AG20443 (cell line): ENCODE measurements at places on chromosomes 6 and 20.

DNA sequence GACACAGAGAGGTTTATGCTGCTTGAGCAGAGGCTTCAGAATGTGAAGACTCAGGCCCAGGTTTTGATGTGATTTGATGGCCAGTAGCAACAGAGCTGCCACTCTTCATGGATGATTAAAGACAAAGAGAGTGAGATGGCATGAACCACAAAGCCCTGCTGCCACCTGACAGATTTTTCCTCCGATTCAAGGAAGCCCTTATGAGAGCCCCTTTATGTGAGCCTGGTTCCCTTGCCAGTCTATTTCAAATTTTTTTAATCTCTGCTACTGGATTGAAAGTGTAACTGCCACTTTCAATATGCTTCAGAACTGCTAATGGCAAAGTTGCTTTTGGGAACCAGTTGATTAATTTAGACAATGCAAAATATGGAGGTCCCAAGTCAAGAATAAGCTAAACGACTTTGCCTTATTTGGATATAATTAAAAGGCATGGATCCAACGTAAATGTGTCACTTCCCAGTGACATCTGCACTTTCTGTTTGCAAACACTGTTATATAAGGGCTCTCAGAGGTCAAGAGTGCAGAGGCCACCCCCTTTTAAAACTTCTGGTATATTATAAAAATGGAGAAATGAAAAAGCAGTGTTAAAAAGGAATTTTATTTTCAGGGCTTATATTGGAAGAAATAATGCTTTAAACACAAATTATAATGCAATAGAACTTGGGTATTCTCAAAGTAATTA, 238.9 kb upstream of the FLRT3 start:
- no peak for DNase-seq

- DNase-seq = no peak
Measured at GRCh38 chr6:131758920-131759319, 48.1 kb upstream of the CTAGE9 start.

GRCh38 chr6:25290306-25291060, 11.3 kb downstream of the CARMIL1 start:
- DNase-seq = no peak

DNA sequence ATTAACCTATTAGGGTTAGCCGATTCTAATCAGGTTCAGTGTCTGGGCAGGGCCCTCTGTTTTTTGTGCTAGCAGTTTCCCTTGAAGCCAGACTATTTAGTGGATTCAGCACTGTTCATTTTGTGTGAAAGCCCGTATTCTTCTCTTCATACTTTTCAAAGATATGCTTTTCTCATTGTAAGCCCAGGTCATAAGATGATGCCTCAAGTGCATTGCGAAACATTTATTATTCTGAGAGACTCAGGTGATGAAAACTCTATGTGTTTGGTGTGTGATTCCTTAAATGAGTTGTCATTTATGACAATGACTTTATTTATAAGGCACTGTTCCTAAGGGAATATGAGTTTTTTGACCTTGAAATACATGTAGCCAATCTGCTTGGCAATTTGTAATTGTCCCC, 851.0 kb upstream of the FLRT3 start:
- DNase-seq = no peak

- no peak for DNase-seq
Measured at GRCh38 chr6:50102676-50103075, 52.9 kb upstream of the DEFB112 start.

DNA sequence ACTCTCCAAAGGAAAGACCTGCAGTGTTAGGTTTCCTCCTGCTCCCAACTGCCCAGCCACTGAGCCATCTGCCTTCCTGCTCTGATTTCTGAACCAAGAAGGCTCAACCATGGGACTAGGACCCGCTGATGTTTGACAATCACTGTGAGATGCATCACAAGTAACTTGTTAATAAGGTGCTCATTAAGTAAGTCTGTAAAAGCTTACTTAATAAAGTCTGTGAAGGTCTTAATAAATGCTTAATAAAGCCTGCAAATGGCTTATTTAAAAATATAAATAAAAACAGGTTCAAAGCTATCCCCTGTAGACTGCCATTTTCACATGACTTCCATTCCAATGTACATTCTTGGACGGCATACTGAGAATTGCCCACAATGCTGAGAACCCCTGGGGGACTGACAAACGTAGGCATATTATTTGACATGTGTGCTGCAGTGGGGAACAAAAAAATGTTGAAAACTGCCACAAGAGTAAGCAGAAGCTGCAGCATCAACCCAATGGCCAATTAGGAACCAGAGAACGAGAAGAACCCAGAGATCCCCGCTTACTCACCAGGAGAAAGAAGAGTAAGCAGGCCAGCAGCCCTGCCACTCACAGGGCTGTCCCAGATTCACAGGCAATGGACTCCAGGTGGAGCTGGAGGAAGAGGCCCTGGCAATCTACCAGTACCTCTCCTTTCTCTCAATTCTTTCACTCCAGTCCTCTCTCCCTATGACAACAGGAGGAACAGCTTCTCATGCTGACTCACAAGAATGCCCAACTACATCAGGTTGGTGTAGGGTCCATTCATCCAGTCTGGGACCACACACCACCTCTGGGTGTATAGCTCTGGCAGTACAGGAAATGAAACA, 19.5 kb downstream of the KIF13A start:
- DNase-seq = no peak

- no peak for DNase-seq
Measured at GRCh38 chr20:5172167-5172601, 45.4 kb downstream of the CDS2 start.

DNA sequence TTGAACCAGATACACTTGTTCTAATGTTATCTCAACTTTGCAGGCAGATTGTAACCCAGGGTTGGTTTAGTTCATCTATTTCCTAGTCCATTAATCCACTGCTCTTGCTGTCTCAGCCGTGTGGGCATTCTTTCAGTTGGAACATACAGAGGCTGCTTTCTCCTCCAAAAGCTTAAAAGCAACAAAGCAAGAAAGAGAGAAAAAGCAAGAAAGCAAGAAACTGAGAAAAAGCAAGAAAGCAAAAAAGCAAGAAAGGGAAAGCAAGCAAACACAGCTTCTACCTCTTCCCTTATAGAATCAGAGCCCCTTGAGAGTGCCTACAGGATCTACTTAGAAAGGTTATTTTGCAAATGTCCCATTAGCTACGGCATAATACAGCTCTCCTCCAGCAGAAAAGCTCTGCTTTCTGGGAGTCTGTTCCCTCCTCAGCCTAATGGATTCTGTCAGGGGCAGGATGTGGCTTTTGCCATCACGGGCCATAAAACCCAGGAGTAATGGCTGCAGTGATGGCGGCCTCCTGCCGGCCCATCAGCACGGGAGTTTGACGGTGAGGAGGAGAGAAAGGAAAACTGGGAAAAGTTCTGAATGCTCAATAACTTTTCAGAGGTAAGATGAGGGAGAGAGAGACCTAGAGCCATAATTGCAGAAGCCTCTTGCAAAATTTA, 156.8 kb upstream of the JARID2 start:
- DNase-seq = no peak

- no peak for DNase-seq
Measured at GRCh38 chr20:61611401-61612180, 359.5 kb downstream of the CDH4 start.

DNA sequence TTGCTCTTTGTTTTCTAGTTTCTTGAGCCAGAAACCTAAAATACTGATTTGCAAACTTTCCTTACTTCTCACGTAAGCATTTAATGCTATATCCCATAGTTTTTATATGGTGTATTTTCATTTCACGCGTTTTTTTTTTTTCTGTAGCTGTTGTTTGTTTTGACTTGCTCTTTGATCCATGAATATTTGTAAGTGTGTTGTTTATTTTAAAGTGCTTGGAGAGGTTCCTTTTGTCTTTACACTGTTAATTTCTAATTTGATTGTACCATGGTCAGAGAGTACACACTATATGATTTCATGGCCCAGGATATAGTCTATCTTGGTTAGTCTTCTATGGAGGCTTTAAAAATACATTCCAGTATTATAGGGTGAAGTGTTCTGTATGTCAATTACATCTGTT, 84.8 kb upstream of the RNF217 start:
- DNase-seq = no peak

GRCh38 chr6:47801984-47802383, 20.2 kb downstream of the OPN5 start:
- DNase-seq = no peak

DNA sequence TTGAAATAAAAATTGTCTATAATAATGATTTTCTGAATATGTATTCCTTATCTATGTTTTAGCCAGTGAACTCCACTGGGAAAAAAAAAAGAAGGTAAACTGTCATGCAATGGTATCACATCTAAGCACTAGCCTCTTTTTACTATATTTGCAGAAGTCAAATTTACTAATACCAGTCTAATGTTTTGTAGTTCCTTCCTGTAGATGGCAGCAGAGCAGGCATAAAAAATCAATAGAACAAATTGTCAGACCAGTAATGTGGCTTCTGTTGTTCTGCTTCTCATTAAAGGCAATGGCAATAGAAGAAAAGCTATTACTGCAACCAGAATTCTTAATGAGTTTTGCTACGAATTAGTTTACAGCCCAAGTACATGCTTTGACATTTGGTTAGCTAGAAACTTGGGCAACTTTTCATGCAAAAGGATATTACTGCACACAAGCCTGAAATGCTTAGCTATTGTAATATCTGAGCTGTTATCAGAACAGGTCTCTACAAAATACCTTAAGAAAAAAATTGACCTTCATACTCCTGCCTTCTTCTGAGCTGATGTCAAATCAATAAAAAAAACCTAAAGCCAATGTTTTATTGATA, 476.9 kb downstream of the KHDRBS2 start:
- DNase-seq = peak; percentile 8

- DNase-seq = peak; percentile 48
Measured at GRCh38 chr20:57266291-57267157, at the start of gene BMP7. Gene BMP7, minus strand, starts transcription at chr20:57266641. Its CDS starts 519 bp downstream, at chr20:57266122.

DNA sequence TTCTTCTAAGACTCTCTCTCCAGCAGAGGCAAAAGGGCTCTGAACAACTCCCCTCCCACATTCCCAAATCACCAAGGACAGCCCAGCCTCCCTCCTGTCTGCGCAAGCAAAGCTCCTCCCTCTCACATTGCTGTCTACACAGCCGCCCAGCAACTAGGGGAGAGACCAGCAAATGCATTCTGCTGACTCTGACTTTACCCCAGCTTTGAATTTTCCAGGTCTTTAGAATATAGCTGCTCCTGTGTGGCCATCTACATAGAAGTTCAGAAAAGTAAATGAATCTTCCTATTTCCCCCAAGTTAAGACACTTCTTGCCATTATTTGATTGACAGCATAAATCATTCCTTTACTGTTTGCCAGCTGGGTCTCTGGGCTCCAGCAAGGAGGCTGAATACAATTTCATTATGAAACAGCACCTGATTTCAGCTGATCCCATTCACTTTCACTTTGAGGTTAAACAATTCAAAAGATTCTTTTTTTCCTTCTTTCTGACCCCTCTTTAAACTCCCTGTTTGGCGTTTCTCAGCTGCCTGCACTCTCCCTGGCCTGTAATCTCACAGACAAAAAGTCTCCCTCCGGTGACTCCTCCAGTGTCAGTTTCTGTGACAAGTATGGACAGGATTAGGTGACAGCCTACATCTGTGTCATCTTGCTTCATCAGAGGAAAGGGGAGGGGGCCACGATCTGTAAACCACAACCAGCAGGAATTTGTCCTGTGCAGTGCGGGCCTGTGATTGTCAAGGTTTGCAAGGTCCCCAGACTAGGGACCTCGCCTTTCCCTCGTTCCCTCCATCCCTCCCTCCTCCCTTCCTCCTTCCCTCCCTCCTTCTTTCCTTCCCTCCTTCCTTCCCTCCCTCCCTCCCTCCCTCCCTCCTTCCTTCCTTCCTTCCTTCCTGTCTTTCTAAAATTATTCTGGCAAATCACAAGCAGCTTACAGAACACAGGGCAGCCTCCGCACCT, 205.6 kb upstream of the RIN2 start:
- DNase-seq = no peak

DNA sequence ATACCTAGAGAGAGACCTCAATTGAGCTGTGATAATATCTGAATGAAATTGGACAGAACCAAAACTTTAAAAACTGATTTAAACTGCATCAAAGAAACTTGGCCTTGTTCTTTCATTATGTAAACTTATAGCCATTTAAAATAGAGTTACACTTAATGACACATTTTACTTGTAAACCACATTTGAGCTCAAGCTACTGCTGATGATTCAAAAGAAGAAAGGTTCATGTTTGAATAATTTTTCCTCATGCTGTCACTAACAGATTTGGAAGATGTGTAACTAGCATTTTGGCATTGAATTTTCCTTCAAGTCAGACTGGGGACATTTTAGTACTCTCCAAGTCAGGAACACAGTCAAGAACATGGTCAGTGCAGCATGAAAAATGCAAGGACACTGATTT, 26.9 kb downstream of the POPDC3 start:
- no peak for DNase-seq

- no peak for DNase-seq
Measured at GRCh38 chr6:16196984-16197546, 41.3 kb upstream of the GMPR start.

DNA sequence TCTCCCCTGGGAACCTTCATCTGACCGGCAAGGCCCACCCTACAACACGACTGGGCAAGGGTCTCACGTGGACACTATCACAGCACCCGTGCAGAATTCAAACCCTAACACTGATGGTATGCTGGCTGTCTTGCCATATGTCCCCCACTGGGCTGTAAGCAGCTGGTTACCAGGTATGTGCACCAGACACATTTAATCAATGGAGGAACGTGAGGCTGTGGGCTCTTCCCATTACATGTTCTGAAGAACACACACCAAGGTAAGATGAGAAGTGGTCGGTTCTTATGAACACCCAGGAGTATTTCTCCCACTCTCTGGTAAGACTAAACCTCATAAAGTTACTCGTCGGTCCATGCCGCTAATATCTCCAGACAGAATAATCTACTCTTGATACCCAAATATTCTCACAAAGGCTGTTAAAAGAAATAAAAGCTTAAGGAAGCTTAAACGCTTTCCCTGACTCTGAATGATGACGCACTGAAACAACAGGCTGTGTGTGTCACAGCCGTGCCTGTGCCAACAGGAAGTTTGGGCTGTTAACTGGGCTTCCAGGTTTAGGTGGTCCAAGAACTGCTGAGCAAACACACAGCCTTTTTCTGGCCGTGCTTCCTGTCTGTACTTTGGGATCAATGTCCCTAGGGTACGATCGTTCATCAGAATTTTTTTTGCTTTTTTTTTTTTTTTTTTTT, 75.3 kb downstream of the SLC23A2 start:
- DNase-seq = peak; percentile 51

- no peak for DNase-seq
Measured at GRCh38 chr6:26198722-26199056, 111.5 kb downstream of the HFE start.

GRCh38 chr6:118761645-118762044, 110.3 kb upstream of the CEP85L start:
- no peak for DNase-seq

DNA sequence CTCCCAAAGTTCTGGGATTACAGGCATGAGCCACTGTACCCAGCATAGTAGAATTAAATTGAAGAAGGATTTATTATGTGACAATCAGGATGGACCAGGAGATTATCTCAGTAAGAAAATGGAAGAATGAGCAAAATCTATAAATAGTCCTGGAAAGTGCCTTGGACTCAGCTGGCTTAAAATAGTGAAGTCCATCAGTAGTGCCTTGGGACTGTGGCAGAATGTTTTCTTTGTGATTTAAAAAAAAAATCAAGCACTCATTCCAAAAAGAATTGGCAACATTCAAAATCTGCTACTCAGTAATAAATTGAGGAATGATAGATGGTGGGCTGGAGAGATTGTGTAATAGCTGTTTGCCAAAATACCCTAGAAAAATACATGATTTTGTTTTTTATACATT, 37.0 kb upstream of the MAS1 start:
- no peak for DNase-seq

- DNase-seq = no peak
Measured at GRCh38 chr6:23027281-23027680, 457.9 kb downstream of the HDGFL1 start.

GRCh38 chr20:12581644-12582289, 427.0 kb upstream of the SPTLC3 start:
- DNase-seq = no peak

- DNase-seq = no peak
Measured at GRCh38 chr6:43931201-43931600, 161.2 kb downstream of the VEGFA start.
